ENCODE measurements at places on chromosomes 11 and 22.

- DNase-seq: no peak
Measured at GRCh38 chr11:7905549-7905948, 25.5 kb downstream of the OR10A6 start.

DNA sequence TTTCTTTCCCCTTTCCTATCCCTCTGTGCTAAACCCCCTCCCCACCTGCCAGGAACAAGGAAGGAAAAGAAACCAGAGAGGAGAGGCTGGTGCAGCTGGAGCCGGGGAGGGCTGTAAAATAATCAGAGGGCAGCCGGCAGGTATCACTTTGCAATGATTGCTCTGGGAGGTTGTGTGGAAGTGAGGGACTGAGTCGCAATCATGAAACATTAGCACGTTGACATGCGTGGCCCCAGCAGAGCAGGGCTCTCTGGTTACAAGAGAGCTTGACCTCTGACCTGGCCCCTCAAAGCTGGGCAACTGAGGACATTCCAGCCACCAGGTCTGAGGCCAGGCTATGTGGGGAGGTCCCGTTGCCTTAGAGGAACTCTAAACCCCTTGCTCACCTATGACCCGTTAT lies 170.8 kb upstream of the BDNF start:
- no peak for DNase-seq

GRCh38 chr11:76315182-76315853 lies 65.6 kb downstream of the THAP12 start:
- no peak for DNase-seq

- DNase-seq: no peak
Measured at GRCh38 chr11:116471608-116472256, 301.1 kb downstream of the BUD13 start.

DNA sequence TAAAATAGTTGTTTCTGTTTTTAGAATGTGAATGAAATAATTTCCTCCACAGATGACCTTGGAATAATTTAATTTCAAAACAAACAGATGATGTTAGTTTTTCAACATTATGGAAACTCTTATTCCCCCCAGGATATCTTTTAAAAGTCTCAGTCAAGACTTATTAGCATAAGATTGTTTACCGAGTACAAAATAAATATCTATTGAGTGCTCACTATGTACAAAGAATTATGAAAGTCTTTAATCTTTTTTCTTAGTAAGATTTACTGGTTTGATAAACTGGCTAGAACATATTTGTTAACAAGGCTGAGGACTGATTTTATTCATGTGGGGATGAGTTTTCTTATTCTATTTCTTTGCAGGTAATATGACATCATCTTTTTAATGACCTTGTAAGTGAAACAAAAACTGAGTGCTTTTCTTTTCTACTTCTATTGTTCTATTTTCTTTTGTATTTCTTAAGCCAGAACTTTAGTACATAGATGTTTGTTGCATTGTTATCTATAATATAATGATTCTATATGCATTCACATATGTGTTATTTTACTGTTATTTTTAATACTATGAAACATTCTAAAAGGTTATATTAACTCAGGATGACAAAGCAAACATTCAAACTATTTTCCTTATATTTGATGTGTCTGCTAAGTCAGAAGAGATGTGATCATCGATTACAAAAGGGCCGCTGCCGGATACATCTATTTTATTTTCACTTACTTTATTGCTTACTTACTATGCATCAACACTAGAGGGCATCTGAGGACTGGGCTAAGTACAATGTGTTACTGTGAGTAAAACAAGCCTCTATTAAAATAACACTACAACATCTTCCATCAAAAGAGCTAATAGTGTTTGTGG lies 111.0 kb upstream of the ARHGAP42 start:
- DNase-seq: no peak

DNA sequence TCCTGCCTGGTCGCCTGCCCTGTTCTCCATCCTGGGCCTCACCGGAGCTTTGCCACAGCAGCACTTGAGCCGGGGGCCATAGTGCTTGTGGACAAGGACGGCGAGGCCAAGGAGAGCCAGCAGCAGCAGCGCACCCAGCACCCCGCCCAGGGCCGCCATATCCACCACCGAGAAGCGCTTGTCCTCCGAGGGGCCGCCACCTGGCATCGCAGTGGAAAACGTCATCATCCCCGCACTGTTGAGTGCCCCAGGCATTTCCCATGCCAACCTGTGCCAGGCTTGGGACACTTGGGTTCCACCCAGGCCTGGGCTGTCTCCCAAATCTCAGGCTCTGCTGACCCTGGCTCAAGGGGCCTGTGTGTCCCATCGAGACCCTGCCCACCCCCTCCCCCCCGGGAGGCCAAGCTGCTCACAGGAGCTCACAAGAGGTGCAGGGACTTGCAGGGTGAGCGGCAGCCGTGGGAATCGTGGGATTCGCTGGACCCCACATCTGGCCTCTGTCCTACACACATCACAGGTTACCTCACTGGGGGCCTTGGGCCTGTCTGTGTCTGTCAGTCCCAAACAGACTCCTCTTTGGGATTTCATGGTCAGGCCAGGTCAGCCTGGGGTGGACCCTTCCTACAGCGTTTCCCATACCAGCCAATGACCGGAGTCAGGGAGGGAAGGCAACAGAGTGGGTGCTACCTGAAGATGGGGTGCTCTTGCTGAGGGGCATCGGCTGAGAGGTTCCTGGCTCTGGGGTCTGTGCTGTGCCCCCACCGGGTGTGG lies 2.3 kb upstream of the IRF7 start:
- DNase-seq: no peak

DNA sequence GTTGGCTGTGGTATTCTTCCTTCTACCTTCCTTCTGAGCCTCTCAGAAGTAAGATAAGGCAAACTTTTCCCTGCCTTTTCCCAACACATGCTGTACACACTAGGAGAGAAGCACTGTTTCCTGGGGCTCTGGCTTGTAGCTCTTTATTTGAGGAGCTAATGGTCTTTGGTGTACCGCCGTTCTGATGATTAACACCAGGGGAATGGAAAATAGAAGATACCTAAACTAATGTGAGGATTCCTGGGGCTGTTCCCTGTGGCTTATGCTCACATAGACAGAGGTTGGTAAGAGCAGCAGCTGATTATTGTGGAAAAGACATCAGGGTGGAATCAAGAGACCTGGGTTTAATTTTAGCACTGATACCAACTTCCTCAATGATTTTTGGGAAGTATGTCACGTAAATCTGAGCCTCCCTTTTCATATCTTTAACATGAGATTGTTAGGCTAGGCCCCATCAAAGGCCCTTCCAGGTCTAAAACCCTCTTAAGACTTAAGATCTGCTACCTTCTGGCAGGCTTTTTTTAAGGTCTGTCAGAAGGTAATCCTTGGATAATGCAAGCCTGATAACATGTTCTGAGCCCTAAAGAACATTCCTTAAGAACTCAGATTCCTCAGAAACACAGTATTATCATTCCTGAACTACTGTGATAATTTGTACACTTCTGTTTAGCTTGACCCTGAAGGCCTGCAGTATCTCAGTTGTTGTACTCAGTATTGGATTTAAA lies 24.8 kb upstream of the RCE1 start:
- no peak for DNase-seq

DNA sequence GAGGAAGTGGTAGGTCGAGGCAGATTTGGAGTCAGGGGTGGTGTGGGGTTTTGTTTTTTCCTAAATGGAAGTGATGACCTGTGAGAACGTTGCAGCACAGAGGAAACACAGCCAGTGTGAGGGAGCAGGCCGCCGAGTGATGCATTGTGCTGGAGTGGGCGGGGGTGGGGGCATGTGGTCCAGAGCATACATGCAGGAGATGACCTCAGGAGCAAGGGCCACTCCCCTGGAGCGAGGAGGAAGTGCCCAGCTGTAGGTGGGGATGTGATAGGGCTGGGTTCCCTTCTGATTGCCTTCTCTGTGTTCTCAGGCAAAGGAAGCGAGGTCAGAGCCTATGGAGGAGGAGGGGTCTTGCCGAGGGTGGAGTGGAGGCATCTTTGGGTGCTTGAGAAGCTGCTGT lies 81.4 kb downstream of the PPP6R3 start:
- no peak for DNase-seq

DNA sequence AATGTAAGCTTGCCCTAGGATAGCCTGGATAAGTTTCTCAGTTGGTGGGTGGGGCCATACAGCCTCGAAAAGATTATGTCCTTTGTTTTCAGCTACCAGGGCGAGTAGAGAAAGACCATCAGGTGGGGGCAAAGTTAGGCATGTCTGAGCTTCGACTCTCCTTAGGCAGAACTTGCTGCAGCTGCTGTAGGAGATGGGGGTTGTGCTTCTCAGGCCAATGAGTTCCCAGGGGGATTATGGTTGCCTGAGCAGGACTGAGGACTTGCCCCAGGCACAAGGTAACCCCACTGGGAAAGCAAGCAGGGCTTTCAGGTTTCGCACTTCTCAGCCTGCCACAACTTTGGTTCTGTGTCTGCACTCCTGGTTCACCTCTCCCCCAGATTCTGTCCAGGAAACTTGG lies 173.4 kb upstream of the SESN3 start:
- no peak for DNase-seq

DNA sequence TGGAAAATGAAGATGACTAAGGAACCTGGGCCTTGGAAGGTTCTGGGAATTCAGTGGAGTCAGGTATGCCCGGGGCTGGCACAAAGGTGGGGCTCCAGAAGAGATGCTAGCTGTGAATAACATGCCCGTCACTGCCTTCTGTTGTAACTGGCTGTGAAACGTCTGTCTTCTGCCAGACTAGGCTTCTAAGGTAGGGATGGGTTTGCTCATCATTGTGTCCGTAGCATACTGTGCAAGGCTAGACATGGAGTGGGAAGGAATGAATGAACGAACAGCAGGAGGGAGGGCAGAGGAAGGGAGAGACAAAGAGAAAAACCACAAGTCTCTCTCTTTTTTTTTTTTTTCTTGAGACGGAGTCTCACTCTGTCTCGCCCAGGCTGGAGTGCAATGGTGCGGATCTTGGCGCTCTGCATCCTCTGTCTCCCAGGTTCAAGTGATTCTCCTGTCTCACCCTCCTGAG lies 327.4 kb downstream of the MN1 start:
- no peak for DNase-seq

- no peak for DNase-seq
Measured at GRCh38 chr11:6319001-6319703, 1.1 kb downstream of the CAVIN3 start.

DNA sequence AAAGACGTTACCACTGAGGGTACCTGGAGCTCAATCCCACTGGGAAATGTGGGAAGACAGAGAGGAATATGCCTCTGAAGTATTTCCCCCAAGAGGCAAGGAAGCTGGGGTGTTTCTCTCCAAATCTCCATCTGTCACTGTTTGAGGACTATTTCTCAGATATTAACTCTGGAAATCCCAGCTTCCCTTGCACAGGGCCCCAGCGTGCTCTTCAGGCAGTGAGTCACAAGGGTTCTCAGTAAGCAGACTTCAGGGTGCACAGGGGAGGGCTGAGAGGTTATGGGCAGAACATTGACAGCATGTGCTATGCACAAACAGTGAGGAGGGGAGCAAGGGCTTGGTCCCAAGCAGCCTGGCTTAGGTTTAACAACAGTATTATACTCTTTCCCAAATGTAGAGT lies 60.9 kb upstream of the EED start:
- no peak for DNase-seq

DNA sequence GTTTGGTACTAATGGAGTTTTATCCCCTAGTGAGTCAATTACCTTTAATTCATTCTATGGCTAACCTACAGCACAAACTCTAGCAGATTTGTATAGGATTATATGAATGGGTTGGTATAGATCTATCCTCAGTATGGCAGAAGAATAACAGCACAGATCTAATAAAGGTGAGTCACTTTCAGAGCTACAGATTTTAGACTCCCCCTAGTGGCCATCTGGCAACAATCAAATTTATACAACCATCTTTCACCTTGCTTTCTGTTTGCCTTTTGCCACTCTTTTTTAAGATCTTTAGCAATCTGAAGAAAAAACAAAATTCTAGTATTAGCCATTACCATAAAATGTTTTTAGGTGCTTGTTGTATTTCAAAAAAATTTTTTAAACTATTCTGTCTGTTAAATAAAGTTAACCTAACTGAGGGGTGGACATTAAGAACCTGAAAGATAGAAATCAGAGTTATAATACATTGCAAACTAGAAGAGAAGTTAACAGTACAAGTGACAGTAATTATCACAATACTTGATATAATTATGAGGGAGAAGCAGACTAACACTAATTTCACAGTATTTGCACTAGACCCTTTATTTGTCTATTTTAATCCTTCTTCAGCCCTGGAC lies 25.8 kb downstream of the DDIAS start:
- DNase-seq: peak; percentile 60

GRCh38 chr22:31818481-31819392 lies 64.9 kb downstream of the DEPDC5 start:
- DNase-seq: no peak

- no peak for DNase-seq
Measured at GRCh38 chr22:24105013-24105360, 76.3 kb upstream of the SUSD2 start.

DNA sequence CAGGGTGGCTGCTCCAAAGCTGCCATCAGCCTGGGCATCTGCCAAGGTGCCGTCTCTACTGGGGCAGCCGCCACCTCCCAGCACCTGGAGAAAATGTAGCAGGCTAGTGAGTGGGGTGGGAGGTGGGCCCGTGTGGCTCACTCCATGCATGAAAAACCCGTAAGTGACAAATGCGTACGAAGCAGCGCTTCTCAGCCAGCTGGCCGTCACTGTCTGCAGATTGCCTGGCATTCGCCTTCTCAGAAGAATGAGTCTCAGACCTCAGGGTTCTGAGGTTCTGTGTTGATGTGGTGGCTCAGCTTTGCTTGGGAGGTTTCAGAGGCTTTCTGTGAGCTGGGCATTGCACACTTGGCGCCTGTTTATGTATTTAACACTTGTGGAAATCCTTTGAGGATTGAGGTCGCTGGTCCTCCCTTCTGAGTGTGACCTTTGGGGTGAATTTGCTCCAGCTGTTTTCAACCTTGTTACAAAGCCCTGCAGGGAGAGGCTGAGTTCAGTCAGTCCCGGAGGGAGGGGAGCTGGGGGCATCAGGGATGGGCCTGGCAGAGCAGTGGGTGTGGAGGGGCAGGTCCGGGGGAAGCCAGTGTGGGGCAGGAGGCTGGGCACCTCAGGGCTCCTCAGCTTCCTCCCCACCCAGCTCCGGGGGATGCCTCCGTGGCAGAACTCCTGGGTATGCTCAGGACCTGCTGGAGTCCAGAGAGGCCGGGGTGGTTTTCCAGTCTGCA lies 977.0 kb downstream of the TBC1D22A start:
- DNase-seq: no peak

DNA sequence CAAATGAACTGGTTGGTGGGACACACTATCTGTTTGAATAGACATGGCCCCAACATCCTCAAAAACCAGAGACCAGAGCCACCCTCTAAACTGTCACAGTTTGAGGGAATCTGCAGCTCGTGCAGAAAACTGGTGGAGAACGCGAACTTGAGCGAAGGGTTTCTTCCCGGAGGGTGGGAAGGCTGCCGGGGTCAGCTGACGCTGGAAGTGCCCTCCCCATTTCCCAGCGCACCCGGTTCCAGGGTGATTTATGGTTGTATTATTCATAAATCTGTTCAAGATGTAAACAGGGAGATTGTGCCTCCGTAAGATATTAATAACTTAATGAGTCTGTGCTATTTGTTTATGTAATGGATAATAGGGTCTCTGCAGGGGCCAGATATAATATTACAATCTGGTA lies 1396.7 kb downstream of the BRD1 start:
- no peak for DNase-seq

Measured in CD14-positive monocyte (primary cell).